Nephron progenitor cell (in vitro differentiated cells): ENCODE measurements at places on chromosomes 6 and 20.

DNA sequence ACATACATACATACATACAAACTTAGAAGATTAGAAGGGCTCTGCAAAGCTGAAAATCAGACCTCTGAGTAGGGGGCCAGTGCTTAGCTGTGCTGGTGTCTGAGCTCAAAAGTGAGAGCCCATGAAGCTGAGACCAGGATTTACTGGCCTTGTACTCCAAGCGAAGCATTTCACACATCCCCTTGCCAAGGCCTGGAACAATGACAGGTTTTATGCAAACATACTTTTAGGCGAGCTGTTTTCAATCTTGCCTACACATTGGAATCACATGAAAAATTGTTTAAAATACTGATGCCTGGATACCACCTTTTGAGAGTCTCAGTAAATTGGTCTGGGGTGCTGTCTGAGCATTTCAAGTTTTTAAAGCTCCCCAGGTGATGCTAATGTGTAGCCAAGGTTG is 80.9 kb upstream of the SRSF6 start:
- DNase-seq = no peak

DNA sequence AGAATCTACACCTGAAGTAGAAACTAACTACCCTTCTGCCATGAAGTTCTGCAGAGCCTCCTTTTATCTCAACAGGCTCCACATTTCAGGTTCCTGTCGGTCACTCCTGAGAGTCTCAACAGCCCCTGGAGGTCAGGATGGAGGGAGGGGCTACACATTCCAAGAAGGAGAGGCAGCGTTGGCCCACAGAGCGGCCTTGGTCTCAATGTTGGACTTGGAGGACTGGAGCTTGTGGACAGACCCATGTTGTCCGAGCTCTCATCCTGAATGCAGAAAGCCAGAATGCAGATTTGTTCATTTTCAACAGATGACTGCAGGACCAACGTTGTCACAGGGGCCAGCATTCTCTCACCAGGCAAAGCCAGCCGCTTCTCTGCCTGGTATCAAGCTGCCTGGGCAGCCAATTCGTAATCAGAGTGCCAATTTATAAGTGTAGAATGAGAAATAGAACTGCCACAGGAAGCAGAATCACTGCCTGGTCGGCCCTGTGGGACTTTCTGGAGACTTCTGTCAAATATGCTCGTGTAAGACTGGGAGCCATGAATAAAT is 212.5 kb upstream of the SNX9 start:
- DNase-seq = no peak

DNA sequence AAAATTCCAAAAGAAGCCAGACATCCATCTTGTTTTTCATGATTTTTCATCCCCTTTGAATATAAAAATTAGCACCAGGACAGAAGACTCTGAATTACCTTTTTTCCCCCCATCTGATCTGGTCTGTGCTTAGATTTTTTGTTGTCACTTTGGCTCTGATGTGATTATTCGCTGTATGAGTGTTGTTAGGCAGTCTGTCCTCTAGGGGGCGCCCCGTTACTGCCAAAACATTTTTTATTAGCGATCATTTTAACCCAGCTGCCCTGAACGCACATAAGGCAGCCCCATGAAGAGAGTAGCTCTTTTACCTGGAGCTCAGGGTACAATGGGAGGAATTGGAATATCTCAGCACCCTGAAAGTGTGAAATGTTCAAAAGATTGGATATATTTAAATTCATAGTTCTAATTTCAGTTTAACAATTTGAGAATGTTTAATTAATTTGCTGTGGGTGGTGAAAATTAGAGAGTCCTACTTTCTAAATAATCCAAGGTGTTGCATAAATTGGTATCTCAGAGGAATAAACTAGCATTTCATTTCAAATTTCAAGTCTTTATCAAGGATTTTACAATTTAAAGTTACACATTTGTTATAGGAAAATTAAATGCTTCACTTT is 60.8 kb downstream of the PRPH2 start:
- DNase-seq = peak; percentile 84

DNA sequence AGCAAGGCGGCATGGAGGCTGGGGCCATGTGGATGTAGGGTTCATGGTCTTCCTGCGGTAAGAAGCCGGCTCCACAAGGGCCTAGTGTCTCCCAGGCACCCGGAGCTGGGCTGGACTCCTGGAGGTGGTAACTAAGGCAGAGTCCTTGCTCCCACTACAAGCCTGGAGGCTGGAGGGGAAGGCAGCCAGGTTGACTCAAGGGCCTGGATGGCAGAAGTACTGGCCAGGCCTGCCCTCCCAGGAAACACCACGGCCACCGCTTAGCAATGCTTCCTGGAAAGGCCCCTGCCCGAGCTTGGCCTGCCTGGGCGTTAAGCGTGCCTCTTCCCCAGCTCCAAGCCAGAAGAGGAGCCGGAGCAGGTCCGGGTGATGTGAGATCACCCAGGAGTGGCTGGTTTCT is 182.0 kb downstream of the ZDHHC14 start:
- DNase-seq = no peak

DNA sequence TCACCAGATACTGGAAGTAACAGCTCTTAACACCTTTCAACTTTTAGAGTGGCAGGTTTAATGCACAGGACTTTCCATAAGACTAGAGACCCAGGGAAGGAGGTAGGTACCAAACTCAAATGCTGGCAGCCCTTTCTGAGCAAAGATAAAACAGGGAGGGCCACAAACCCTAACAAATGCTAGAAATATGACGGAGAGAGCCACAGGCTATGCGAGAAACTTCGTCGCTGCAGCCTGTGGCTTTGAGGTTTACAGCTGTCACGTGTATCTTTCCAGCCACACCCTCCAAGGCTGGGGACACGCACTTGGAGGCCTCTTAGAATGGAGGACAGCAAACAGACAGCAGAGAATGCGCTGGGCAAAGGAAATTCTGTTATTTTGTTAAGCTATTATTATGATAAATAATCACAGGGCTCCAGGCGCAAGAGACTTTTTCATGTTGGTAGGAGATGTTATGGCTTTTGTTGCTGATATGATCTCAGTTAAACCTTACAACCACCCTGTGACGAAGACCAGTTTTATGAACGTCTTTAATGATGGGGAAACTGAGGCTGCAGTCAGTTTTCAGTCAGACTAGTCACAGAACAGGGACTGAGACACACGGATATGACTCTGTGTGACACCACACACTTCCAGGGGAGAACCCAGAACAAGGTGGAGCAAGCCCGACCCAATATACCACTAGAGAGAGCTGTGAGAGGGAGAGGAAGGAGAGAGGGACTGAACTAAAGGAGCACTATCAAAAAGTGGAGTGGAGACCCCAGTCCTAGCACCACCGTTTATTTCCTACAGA is 2.0 kb downstream of the TRAM2 start:
- no peak for DNase-seq

GRCh38 chr6:97440590-97441176 is 157.7 kb upstream of the MMS22L start:
- DNase-seq = peak; percentile 41

GRCh38 chr6:31898383-31899011 is 999 bp upstream of the EHMT2 start:
- DNase-seq = peak; percentile 12

- no peak for DNase-seq
Observed at GRCh38 chr6:111183702-111184517, 96.6 kb downstream of the SLC16A10 start.

GRCh38 chr6:26159357-26160273 is 72.4 kb downstream of the HFE start:
- DNase-seq = no peak

DNA sequence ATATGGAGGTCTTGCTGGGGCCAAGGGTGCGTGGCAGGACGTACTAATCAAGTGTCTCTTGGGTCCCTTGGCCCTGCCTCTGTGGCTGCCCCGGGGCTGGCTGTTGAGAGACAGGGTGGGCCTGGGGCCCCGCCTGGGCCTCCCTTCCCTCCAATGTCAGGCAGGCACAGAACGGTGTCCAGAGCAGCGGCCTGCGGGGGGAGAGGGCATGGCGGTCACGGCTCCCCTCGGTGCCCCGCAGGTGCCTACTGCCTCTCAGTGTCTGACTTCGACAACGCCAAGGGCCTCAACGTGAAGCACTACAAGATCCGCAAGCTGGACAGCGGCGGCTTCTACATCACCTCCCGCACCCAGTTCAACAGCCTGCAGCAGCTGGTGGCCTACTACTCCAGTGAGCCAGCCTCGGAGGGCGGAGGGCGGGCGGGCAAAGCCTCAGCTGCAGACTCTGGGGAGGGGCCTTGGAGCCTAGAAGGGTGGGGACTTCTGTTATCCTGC is 50.0 kb downstream of the SRC start:
- DNase-seq = peak; percentile 75

DNA sequence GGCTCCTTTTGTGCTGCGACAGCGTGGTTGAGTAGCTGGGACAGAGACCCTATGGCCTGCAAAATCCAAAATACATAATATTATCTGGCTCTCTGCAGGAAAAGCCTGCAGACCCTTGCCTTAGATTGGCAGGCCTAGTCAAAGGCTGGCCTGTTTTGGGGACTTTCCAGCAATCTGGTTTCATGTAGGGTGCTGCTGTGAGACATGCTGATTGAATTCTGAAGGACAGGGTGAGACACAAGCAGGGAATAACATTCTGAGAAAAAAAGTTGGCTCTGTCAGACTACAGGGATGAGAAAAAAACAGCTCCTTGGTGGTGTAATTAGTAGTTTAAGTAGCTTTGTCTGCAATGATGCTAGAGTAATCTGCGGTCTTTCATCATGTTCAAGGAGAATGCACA is 402.7 kb upstream of the AGPAT4 start:
- no peak for DNase-seq

DNA sequence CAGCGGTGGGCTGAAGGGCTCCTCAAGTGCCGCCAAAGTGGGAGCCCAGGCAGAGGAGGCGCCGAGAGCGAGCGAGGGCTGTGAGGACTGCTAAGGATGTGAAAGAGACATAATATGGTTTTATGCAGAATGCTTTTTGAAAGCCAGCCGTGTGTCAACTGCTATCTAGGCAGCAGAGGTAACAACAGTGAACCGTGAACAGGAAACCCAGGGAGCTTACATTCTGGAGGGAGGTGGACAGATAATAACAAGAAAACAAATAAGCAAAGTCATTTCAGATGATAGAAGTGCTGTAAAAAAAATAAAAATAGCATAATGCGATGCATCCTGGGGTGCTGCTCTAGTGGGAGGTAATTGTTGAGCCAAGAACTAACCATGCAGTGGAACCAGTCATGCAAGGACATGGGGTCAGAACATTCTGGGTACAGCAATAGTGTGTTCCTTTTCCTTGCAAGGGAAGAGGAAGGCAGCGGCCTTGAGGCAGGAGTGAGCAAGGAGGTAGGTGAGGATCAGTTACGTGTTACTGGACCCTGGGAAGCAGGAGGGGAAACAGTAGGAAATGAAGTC is 134.4 kb upstream of the TMEM170B start:
- no peak for DNase-seq

- DNase-seq = no peak
Observed at GRCh38 chr6:13431059-13431656, 56.2 kb downstream of the GFOD1 start.

DNA sequence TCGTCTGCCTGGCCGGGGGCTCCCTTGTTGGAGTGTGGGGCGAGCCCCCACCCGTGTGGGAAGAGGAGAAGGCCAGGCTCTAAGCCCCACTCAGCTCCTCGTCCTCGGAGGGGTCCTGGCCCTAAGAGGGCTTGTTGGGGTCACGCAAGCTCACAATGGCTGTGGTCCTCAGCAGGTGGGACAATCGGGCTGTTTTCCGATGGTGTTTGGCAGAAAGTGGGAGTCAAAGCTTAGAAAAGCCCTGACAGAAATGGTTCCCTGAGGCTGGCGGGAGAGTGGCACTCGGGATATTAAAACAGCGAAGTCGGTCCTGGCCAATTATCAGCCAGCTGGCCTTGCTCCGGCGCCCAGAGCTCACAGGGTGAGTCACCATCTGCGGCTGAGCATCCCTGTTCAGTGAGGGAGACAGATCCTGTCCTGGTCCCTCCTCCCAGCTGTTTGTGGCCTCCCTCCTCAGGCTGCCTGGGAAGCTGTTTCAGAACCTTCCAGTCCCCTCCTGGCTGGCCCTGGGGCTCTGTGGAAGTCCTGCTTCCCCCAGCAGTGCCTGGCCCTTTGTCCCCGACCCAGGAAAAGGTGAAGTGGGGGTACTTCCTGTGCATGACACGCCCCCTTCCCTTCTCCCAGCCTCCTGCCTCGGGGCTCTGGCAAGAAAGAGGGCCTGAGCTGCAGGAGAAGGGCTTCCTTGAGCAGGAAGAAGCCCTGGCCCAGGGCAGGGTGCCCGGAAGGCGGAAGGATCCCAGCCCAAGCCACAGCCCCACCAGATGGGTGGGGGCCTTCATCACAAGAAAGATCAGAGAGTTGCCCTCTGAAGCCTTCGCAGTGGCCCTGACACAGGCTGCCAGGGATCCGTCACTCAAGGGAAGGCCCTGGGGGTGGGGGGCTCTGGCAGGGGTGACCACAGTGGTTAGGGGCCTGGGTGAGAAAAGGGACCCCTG is 53.6 kb upstream of the BHLHE23 start:
- no peak for DNase-seq

DNA sequence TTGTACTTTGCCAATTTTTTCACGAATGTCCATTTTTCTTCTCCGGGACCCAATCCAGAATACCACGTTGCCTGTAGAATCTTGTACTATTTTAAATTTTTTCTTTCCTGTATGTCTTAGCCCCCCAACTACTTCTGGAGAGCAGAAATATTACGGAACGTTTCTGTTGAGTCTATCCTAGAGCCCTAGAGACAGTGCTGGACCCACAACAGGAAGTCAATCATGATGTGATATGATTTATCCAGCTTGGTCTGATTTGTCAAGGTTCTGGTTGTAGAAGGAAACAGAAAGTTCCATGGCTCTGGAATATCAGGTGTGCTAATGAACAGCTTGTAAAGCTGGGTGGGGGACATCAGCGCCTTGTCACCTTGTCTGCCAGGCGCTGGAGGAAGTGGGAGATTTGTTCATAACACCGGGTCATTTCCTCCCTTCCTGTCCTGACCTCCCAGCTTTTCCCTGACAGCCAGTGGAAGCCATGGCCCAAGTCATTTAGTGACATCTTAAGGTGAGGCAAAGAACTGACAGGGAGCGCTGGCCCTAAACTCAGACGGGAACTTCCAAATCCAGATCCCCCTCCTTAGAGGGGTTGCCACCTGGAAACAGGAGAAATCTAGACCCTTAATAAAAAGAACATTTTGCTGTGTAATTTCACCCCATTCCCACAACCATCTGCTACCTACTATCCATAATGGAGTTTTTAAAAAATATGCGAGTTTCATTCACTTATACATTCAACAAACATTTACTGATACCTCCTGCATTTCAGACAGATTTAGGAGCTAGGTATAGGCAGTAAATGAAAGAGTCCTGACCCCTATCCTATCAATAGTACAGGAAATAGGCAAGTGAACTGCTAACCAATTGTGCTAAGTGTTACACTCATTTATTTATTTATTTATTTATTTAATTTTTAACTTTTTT is 130.5 kb downstream of the ZFP64 start:
- DNase-seq = peak; percentile 33

- no peak for DNase-seq
Observed at GRCh38 chr6:166336847-166337246, 5.5 kb downstream of the SFT2D1 start.
